NCI-H1930 (cell line): ENCODE measurements at places on chromosomes 1 and 21.
A peak's percentile ranks its signal among the peaks of the same experiment; 100 is the strongest.

GRCh38 chr1:160776178-160776577 lies 19.8 kb upstream of the LY9 start:
- DNase-seq = no peak

DNA sequence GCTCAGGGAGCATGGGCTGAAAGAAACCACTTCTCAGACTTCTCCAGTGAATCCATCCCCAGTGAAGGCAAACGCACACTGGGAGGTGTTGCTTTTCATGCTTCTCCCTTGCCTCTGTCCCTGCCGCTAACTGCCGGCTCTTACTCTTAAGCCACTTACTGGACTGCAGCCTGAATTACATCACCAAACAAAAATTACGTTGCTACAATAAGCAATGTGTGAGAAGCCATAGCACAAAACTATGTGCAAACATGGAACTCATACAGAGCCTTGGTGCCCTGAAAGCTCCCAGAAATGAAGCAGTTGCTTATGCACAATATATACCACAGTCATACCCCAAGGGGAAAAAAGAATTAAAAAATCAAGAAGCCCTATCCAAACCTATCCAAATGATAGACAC lies 375.2 kb downstream of the KCNH1 start:
- no peak for DNase-seq

GRCh38 chr1:156663178-156663577 lies 14.0 kb downstream of the NES start:
- DNase-seq = no peak

DNA sequence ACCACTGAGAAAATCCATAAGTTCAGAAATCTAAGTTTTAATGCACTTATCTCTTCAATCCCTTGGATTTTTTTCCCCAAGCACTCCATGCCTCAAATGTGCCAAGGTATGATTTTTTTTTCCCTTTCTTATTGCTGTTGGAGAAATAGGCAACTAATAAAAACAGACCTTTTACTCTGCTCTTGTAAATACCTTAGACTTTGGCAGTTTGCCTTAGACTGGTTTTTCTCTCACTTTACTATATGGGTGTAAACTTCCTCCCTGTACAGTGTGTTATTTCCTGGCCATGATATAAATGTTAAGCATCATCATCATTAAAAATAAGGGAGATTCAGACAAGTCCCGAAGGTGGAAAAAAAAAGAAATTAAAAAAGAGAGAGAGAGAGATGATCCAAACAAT lies 65.7 kb downstream of the LRRC8C start:
- DNase-seq = no peak

GRCh38 chr1:3590139-3590763 lies 21.1 kb downstream of the MEGF6 start:
- no peak for DNase-seq

DNA sequence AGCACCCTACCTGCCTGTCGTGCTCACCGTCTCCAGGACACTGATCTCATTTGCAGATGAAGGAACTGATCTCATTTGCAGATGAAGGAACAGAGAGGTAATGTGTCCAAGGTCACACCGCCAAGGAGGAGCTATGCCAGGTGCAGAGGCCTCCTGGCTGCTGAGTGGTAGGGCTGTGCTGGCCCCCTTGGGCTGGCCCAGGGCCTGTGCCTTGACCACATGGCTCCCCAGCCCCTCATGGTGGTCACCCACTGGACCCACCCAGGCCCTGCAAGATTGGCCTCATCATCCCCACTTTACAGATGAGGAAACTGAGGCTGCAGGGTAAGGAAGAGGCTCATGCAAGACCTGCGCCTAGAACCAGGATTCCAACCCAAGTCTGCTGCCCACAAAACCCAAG lies 628.3 kb downstream of the MATN1 start:
- DNase-seq = no peak

DNA sequence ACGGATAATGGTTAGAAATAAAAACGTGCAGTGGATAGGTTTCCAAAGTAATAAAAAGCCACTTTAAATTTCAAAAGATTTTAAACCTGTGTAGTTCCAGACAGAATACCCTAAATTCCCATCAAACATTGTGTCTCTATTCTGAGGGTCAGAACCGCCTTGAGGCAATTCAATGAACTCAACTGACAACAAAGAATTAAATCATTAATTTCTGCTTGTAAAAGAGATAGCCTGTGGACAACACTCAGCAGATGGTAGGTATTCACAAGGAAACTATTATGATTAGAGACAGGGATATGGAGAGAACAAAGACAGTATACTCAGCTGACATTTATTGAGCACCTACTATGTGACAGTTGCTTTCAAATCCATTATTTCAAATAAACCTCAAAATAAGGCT lies 35.1 kb upstream of the JUN start:
- no peak for DNase-seq

DNA sequence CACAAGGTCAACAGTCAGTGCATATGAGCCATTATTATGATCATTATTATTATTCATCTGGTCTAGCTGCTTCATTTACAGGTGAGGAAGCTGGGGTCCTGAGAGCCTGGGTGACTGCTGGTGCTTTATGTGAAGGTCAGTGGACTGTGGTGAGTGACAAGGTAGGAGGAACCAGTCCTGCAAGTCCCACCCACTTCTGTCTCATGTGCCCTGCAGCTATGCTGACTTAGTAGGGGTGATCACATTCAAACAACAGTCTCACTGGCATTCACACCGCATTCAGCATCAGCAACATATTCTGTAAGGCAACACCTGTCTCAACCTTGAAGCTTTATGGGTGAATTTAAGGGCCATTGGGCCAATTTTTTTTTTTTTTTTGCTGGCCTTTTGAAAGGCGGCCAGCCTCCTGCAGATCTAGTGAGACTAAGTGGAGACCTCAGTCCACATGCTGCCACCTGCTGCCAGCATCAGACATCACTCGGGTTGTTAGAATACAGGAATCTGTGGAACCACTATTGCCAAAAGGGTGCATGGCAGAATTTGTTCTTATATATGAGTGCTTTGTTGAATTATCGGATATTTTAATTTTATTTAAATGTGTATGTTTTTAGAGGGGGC lies 59.9 kb upstream of the CACNA1E start:
- peak; percentile 41 for DNase-seq

DNA sequence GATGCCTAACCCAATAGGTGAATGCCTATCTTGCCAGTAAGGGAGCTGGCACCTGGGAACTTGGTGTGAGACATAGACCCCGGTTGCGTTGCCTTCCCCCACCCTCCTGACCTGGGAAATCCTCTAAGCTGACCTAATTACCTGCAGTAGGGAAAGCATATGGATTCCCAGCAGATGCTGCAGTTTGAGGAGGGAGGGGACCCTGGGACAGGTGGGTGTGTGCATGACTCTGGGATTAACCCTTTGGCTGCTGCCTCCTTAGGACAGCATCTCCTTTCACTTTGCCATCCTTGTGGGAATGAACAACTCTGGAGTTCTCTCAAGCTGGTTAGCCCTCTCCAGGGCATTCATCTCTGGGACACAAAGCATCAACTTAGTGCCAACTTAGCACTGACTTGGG lies 16.4 kb upstream of the NFASC start:
- DNase-seq = no peak

GRCh38 chr1:51649593-51650091 lies 32.8 kb downstream of the OSBPL9 start:
- no peak for DNase-seq

DNA sequence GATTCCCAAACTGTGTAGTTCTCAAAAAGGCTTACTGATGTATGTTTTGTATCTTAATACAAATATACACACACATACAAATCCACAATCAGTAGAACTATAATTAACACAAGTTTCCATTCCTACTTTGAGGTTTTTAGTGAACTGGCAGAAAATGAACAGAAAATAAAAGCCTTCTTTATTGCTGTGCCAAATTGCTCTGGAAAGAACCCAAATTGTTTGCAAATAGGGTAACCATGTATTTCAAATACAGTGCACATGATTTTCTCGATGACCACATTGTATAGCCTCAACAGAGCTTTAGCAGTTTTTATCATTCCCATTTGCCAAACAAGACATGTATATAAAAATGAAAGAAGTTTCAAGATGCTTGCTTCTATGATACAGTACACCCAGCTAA lies 173.3 kb downstream of the COL24A1 start:
- no peak for DNase-seq

DNA sequence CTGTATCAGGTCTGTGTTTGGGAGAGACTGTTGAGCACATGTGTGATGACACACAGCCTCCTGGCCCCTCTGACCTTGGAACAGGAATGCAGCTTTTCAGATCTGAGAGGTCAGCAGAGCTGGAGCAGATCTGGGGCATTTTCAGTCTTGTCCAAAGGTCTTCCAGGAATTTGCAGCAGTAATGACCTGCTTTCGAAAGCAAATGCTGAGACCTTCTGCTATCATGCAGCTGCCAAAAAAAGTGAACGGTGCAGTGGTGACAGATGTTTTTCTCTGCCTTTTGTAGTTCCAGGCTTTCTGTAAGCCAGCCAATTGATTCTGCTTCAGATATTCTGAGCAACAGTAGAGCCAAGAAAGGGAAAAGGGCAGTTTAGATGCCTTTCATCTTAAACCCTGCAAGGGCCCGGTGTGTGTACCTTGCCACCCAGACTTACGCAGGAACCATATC lies 137.8 kb upstream of the COA6 start:
- no peak for DNase-seq

- no peak for DNase-seq
Measured at GRCh38 chr1:214901718-214902117, 180.8 kb upstream of the KCNK2 start.

DNA sequence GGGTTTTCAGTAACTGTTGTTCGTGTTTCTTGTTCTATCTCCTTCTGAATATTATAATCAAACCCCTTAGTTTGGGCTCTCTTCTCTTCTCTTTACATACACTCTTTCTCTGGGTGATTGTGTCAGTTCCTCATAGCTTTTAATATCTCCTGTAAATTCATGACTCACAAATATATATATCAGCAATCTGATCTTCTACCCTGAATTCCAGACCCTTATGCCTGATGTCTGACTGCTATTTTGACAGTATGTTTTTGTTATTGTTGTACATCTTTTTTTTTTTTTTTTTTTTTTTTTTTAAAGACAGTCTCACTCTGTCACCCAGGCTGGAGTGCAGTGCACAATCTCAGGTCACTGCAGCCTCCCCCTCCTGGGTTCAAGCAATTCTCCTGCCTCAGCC lies 70.8 kb upstream of the MPC2 start:
- DNase-seq = no peak

- no peak for DNase-seq
Measured at GRCh38 chr1:177830531-177831135, 139.2 kb downstream of the SEC16B start.

DNA sequence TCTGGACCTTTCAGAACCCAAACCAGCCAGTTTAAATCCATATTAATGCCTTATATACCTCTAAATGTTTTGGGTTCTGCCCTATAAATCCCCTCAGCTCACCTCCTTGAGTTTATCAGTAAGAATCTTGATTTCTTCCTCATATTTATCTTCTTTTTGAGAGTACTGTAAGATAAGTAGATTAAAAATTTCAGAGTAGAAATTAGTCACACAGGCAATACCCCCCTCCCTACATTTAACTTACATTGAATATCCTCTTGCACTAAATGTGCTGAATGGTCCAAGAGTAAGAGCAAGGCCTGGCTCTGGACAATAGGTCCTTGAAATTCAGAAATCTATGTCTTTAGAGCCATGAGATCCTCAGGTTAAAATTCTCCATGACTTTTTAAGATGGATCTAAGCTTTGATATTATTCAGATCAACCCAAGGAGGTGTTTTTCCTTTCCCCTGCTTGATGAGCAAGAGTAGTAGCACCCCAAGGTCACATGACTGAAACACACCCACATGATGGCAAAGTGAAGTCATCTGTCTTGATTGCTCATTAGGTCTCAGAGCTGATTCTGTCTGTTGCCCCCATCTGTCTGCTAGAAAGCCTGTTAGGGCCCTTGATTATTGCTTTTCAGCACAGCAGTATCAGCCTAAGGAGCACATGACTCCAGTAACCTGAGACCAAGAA lies 15.8 kb upstream of the NUP210L start:
- no peak for DNase-seq

DNA sequence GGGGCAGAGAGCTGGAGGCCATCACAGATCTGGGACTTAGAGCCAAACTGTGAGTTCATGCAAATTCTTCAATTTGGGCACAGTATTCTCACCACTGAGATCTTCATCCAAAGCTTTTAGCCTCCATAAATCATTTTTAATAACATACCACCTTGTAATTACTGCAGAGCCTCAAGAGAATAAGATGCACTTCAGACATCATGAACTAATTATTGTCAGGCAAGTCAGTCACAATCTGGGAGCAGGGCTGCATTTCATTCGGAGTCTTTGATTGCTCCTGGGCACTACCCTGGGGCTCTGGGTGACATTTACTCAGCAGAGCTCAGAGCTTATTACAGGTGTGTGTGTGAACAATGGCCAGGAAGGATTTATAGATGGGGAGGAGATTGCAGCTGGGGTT lies 623.7 kb downstream of the PTPRU start:
- no peak for DNase-seq

- DNase-seq = no peak
Measured at GRCh38 chr1:19239876-19240275, 11.4 kb downstream of the EMC1 start.

- no peak for DNase-seq
Measured at GRCh38 chr21:46562964-46563607, 41.8 kb downstream of the S100B start.

DNA sequence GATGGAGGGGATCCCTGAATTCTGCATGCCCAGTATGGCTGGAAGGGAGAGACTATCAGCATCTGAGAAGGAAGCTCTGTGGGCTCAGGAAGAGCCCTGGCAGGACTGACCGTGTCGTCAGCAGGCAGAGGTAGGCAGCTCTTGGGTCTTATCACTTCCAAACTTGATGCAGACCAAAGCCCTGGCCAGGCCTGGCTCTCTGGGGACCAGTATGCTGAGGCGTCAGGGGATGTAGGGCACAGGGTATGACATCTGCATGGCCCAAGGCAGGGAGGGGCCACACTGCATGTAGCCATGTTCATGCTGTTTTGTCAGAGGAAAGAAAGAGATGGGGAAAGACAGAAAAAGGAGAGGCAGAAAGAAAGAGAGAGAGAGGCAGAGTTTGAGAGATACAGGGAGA lies 6.3 kb downstream of the FGR start:
- no peak for DNase-seq

GRCh38 chr1:175797576-175797975 lies 54.2 kb upstream of the TNR start:
- DNase-seq = no peak

DNA sequence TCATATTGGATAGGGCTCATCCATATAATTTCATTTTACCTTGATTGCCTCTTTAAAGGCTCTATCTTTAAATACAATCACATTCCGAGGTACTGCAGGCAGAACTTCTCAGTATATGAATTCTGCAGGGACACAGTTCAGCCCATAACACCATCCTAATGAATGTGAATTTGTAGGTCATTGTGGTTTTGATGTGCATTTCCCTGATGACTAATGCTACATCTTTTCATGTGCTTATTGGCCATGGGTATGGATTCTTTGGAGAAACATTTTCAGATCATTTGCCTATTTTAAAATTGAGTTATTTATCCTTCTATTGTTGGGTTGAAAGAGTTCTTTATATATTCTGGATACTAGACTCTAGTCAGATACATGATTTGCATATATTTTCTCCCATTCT lies 9.6 kb upstream of the RPS6KC1 start:
- DNase-seq = no peak
